ENCODE measurements at places on chromosomes 1 and 21. TPM values are rescaled to one million over a fixed set of nuclear protein-coding genes. Genes with fewer than 3 reads are reported as not detected.

The RGS1 gene
- total RNA-seq, result 20.6 TPM

DNA sequence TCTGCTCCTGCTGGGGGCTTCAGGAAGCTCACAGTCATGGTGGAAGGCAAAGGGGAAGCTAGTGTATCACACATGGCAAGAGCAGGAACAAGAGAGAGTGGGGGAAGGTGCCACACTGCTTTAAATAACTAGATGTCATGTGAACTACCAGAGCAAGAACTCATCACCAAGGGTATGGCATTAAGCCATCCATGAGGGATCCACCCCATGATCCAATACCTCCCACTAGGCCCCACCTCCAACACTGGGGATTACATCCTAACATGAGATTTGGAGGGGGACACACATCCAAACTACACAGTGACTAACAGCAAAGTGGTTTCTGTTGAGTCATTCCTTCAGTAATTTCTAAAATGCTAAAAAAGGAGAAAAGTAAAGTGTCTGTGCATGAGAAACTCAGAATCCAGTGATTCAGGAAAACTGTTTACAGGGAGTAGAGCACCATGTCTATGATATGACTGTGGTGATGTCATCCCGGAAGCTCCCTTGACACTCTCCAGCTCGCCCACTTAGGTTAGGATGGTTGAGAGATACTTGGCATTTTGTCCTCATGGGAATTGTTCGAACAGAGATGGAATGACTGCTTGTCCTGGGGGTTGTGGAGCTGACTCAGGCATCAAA lies 50.3 kb downstream of the CHD1L start:
- DNase-seq, result no peak

DNA sequence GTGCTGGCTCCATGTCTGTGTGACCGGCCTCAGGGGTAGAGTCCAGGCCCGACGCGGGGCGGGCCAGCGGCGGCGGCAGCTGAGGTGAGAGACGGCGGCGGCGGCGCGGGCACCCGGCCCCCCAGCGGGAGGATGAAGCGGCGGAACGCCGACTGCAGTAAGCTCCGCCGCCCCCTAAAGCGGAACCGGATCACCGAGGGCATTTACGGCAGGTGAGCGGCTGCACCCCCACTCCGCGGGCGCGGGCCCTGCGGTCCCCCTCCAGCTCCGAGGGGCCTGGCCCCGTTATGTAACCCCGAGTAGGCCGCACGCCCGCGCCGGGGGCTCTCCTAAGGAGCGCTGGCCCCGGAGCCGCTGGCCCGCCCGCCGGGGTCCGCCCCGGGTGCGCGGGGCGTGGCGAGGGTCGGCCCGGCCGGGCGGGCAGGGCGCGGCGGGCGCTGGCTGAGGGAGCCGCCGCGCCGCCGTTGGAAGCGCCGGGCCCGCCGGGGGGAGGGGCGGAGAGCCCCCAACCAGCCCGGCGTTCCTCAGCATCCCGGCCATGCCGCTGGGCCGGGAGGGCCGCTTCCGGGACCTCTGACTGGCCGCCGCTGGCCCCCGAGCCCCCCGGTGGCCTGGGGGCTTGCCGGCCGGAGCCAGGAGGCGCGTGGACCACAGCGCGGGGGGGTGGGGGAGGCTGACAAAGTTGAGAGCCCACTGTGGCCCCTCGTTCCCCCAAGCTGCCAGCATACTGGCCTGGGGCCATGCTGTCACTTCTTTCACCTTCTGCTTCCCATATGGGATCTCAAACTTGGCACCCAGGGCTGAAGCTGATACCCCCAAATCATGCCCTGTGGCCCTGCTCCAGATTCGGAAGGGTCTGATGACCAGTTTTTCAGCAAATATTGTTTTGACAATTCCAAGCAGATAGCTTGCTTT lies 527 bp downstream of the MACO1 start:
- peak; percentile 29 for DNase-seq

- no peak for DNase-seq
These were observed 11.0 kb upstream of the DENND1B start for GRCh38 chr1:197786280-197786679.

GRCh38 chr1:114263343-114263742 lies 109.7 kb upstream of the SYT6 start:
- DNase-seq, result no peak
